ENCODE measurements at places on chromosomes 16 and 17.

DNA sequence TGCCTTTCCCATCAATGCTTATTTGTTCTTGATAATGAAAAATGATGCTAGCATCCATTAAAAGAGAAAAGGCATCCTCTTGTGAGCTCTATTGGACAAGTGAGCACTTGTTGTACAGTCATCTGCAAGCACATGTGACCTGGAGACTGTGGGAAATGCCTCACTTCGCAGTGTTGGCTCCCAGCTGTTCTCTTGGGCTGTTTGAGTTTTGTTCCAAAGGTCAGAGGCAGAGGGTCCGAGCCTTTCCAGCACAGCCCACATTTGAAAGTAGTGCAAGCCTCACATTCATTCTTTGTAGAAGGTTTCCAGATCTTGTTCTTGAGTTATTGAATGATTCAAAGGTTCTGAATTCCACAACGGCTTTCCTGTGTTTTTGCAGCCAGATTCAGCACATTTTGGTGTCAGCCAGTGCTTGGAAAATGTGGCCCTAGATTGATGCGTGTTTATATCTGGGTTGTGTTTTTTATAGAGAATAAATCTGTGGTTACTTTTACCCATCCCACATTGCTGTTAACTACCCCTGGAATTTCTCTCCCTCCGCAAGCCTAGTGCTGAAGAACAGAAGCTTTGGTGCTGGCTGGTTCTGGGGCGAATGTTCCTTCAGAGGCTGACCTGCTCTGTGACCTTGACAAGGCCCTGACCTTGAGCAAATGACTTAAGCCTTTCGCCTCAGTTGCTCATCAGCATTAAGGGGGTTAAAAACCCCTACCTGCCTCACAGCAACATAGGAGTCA is 49.8 kb downstream of the CDH1 start:
- DNase-seq: peak; percentile 80

DNA sequence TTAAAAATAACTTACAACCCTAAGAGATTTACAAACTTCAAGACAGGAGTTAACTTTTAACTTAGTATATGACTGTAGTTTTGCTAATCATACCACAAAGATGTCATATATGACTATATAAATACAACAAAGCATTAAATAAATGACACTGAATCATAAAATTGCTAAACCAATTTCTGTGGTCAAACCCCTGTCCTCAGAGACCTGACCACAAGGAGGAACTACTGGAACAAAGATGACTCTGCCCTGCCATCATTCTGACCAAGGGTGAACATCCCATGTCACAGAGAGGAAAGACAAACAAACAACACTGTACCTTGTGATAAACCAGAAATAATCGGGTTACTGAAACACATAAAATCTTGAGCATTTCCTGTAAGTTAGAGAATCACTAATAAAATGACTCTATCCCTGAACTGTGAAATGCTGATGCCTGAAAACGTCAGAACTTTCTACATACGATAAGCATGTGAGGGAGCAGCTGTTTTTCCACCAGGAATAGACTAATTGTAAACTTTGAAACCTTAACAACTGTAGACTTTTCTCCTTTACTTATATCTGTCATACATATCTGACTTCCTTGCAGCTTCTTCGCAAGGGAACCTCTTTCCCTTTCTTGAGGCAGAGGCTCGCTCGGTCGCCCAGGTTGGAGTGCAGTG is 47.9 kb downstream of the WDR59 start:
- DNase-seq: no peak

DNA sequence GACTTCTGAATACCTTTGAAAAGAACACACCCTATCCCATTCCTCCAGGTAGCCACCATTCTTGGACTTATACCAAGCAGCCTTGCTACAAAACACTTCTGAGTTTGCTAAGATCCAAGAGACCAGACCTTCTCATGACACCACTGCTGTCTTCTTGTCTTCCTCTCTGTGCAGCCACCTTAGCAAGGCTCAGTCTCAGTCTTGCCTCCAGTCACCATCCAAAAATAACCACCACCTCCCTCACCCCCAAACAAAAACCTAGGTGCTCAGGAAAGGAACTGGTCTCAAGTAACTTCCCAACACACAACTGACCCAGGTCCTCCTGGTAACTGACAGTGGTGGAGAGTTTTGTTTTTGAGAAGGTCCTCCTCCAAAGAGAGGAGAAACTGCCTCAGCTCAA is 90.9 kb upstream of the CORO6 start:
- no peak for DNase-seq

- no peak for DNase-seq
Observed at GRCh38 chr16:65598621-65599020, 476.8 kb upstream of the CDH11 start.

GRCh38 chr17:50668838-50669581 is 34.3 kb downstream of the ABCC3 start:
- DNase-seq: no peak

DNA sequence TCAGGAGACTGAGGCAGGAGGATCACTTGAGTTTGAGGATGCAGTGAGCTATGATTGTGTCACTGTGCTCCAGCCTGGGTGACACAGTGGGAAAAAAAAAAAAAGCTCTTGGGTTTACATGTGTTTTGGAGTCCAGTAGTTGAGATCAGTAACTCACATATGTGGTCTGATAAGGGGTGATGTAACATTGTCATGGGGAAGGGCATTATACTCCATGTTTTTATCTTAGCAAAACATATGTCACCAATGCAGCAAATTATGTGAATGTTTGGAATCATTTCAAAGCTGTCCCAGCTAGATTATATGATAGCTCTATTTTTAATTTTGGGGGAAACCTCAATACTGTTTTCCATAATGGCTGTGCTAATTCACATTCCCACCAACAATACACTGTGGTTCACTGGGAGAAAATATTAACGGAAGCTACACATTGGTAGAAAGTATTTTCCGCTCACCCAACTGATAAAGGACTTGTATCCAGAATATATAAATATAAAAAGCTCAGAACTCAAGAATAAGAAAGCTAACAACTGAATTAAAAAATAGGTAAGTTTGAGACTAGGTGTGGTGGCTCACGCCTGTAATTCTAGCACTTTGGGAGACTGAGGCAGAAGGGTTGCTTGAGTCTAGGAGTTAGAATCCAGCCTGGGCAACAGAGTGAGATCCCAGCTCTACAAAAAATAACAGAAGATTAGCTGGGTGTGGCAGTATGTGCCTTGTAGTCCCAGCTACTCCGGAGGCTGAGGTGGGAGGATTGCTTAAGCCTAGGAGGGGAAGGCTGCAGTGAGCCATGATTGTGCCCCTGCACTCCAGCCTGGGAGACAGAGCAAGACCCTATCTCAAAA is 224.1 kb upstream of the TBX2 start:
- no peak for DNase-seq

DNA sequence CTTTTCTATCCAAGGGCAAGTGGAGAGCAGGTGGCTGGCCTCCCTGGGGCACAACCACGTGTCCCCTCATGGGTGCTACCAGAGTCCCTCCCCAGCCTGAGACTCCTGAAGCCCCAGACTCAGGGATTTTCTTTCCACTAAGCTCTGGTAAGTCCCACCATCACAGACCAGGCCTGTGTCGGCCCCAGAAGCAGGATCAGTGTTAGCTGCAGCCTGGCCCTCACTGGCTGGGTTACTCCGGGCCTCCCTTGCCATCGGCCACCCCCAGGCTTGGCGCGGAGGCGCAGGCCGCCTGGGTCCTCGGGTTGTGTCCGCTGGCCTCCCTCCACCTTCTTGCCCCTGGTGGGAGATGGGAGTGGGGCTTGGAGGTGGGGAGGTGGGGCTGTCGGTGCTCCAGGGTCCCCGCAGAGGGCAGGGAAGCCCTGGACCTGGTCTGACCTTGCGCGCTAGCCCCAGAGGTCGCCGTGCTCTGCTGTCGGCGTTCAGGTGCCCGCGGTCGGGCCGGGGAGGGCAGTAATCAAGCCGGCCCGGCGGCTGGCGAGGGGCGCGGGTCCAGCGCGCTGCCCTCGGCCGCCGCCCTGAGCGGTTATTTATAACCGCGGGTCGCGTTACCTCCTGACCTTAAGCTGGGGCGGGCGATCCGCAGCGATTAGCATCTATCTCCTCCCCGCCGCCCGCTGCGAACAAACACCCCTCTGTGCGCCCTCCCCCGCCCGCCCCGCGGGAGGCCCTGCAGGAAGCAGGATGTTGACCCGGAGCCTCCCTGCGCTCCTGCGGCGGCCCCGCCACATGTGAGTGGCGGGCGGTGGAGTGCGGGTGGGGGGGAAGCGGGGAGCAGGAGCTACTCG is 78.1 kb upstream of the TOB1 start:
- DNase-seq: peak; percentile 24

DNA sequence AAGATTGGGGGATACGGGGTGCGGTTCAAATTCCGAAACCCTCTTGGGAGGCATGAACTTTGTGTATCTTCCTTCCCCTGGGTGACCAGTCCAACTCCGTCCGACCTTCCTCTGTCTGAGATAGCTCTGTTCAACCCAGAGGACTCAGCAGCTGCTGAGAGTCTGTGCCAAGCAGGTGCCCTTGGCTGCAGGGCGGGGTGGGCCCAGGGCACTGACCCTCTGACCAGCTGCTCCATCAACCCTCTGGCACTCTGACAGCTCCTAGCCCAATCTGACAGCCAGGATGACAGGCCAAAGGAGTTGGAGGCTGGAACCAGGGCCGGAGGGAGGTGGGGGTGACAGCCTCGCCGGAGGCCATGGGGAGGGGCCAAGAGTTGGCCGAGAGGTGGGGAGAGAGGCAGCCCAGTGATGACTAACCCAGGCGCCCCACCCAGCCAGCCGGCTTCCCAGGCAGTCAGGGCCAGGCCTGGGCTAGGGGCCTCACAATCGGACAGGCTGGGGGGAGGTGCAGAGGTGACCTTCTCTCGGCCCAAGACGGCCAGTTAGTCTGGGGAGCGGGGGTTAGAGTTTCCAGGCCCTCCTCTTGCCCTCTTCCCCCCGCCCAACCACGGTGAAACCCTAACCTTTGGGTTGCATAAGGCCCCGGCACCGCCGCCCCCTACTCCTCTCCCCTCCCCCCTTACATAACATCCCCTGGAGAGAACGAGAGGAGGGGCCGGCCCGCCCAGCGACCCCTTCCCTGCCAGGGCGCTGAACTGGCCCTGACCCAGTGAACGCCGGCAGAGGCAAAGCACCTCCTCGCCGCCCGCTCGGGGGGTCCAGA is 5.0 kb upstream of the TLCD2 start:
- DNase-seq: peak; percentile 93

GRCh38 chr16:85192238-85193114 is 80.2 kb upstream of the CIBAR2 start:
- peak; percentile 52 for DNase-seq

DNA sequence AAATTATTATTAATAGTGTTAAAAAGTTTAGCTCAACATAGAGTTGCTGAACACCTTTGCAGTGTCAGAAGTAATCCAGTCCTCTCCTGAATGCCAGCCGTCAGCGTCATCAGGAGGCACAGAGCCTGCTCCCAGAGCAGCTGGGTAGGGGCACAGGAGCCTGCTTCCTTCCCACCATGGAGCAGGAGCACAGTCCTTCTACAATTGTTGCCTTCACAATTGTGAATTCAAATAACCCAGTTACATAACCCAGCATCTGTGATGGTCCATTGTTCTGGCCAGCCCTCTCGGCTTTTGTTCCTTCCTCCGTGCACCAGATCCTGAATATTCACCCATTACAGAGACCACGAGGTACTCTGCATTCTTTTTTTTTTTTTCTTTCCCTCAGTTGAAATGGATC is 393.9 kb upstream of the MAF start:
- DNase-seq: no peak

- DNase-seq: no peak
Observed at GRCh38 chr16:732936-733335, 6.0 kb downstream of the HAGHL start.

GRCh38 chr16:11355862-11356261 is 10.6 kb downstream of the RMI2 start:
- DNase-seq: no peak

GRCh38 chr16:23175651-23176050 is 6.9 kb upstream of the SCNN1G start:
- no peak for DNase-seq

GRCh38 chr16:71297341-71297634 is 8.1 kb upstream of the CMTR2 start:
- no peak for DNase-seq

DNA sequence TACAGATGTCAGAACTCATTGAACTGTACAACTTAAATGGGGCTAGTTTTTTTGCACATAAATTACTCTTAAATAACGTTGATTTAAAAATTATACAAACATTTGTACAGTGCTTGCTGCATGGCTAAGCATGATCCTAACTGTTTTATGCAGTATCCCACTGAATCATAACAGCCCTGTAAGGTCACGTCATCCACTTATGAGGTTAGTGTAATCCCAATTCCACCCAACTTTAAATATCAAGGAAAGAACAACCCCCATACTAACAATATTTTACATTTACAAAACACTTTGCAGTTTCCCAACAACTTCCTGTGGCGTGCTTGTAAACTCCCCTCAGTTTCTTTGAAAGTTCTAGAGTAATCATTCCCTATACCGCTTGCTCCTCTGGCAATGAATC is 190.1 kb upstream of the SALL1 start:
- DNase-seq: no peak

- no peak for DNase-seq
Observed at GRCh38 chr16:49010396-49010795, 271.2 kb downstream of the CBLN1 start.

DNA sequence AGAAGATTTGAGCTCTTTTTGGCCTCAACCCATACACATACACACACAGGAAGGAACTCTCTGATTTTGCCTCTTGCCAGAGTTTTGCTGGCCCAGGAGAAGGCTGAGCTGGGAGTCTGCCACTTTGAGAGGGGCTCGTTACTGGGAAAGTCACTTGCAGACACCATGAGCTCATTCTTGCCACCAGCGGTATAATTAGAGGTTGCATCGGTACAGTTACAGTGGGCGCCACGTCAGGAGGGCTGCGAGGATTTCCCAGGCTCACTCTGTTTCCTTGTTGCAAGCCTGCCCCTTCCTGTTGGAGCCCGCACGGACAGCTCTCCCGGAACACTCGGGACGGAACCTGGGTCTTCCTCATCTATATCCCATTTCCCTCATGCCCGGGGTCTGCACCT is 3.1 kb upstream of the SDK2 start:
- DNase-seq: no peak

DNA sequence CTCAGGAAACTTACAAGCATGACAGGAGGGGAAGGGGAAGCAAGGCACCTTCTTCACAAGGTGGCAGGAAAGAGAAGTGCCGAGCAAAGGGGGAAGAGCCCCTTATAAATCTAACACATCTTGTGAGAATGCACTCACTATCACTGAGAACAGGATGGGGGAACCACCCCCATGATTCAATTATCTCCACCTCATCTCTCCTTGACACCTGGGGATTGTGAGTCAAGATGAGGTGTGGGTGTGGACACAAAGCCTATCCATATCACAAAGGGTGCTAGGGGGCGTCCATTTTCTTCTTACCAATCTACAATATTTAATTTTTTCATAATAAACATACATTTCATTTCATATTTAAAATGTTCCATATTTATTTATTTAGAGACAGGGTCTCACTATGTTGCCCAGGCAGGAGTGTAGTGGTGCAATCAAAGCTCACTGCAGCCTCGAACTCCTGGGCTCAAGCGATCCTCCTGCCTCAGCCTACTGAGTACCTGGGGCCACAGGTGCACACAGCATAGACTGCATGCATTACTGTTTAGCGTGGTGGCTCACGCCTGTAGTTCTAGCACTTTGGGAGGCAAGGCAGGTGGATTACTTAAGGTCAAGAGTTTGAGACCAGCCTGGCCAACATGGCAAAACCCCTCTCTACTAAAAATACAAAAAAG is 26.5 kb upstream of the FAAP100 start:
- peak; percentile 52 for DNase-seq

GRCh38 chr17:63714550-63715277 is 14.8 kb upstream of the LIMD2 start:
- no peak for DNase-seq

GRCh38 chr16:19005561-19006445 is 22.1 kb downstream of the TMC7 start:
- DNase-seq: peak; percentile 95
